ENCODE measurements at places on chromosomes 13 and 19.

DNA sequence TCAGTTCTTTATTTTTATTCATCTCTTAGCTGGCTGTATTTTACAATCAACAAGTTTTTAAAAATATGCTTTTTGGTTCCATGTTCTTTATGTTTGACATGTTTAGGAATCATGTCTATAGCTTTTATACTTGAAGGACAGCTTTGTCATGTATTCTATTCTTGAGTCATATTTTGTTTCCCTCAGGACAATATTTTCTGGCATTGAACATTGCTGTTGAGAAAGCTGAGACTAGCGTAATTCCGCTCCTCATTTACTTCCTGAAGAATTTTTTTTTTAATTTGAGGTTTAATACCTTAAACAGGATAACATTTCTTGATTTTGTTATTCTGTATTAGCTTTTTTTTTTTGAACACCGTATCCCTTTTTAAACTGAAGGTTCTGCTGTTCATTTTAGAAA lies 53.2 kb downstream of the RB1 start:
- no peak for DNase-seq

GRCh38 chr13:102677122-102677521 lies 17.7 kb downstream of the METTL21C start:
- no peak for DNase-seq

DNA sequence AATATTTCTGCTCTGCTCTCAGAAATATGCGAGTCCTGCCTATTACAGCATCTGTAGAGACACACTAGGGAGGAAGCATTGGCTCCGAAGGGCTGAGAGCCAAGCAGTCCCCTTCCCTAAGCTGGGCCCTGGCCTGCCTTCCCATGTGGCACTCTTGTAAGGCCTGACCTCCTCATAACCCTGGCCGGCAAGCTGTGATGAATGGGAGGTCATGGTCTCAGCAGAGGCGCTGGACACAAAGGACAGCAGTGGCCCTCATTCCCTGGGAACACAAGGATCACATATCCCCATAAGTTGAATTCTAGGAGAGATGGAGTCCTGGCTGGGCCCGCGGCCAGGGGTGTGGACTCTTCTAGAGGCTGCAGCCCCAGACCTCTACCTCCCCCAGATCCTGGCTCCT lies 483.3 kb downstream of the ZNF536 start:
- no peak for DNase-seq

DNA sequence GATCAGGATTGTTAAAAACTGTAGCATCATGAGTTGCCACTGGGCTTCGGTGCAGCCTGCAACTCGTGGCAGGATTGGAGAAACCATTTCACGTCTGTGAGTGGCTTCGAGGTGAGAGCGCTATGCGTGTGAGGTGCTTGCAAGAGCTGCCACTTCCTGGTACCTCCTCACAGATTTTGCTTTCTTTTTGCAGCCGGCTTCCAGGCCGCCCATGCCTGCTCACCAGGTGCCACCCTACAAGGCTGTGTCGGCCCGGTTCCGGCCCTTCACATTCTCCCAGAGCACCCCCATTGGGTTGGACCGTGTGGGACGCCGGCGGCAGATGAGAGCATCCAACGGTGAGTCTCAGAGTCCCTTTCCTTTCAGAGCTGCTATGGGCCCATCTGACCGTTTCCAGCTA lies 57.9 kb upstream of the C1QTNF9 start:
- no peak for DNase-seq

DNA sequence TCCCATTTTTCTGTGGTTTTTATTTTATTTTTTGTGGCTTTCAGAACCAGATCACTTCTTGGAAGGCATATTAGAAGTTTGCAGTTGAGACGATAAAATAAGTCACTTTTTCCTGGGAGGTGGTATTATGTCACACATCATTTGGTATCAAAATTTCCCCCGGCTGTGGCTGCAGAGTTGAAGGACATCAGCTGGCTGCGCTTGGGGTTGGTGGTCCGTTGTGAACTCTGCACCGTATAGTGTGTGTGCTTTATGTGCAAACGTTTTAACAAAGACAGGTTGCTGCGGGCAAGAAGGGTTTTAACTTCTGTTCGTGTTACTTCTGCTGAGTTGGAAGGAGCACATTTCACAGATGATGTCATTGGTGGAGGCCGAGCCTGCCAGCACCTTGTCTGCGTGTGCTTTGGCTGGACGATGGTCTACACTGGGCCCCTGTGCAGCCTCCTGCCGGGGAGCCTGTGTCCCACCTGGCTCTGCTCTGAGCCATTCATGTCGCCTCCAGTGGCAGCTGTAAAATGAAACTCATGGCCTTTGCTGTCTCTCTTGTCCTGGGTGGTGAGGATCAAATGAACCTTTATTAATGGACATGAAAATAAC lies 9.6 kb downstream of the ATP11A start:
- DNase-seq = no peak

DNA sequence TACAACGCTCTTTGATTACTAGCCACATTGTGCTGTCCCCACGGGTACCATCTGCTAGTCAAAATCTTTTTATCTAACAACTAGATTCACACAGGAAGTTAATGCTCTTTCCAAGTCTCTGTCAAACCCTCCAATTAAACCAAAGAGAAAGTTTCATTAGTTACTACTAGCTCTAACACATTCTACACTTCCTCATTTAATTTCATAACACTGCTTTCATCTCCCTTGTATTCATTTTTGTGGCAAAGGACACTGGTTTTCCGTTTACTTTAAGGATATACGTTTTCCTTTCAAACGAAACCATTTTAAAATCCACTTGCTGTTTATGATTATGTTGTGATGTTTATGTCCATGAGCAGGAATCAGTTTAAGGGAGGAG lies 5.3 kb downstream of the DYRK1B start:
- DNase-seq = no peak

GRCh38 chr13:27375686-27376326 lies 48.6 kb upstream of the GTF3A start:
- DNase-seq = no peak

DNA sequence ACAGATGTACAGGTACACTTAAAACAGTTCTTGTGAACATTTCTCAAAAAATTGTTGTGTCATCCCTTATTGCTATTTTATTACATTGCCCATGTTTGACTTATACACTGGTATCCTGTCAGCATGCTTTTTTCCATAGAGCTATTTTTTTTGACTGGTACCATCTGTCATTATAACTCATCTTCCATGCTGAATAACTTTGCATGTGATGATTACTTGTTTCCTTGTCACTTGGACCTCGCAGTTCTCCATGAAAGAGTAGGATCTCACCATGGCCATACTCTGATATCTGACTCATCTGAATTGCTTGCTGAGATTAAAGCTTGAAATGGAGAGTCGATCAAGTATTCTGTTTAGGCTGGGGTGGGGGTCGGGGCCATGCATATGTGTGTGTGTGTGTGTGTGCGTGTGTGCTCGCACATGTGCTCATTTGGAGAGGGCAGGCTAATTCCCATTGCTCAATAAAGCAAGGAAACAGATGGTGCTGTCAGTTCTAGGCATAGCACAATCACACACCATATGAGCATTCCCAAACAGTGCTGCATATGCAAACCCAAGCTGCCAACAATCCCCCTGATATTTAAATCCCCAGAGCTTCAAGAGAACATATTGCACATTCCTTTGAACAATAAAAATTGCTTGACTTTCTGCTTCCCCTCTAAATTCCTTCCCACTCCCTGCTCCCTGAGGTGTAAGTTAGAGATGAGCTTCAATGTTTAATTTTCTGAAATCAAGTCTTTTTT lies 62.9 kb downstream of the NHLRC3 start:
- DNase-seq = no peak

DNA sequence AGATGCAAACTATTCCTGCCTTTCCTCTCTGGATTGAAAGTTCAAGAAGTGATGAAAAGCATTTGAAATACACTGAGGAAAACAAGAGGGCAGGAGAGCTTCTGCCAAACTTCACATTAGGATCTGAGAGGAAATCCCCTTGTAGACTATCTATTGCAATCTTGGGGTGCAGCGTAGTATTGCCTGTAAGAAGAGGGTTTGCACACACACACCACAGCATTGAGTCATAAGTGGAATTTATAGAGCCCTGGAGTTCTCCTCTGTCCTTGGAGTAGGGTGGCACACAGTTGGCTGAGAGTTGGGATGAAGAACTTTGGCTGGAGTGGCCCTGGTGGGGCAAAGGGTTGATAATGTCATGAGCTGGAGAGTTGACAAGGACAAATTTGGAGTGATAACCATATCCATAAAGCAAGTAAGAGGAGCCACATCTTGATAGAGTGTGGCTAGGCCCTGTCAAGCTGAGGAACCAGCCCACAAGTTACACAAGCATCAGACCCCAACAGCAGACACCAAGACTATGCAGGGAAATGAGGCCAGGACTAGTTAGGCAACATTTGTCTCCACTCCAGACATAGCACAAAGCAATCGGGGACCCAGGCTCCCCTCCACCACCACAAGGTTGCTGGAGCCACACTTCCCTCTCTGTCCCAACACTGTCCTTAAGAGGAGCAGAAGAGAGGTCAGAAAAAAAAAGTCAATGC lies 520.9 kb downstream of the KLF5 start:
- DNase-seq = no peak

DNA sequence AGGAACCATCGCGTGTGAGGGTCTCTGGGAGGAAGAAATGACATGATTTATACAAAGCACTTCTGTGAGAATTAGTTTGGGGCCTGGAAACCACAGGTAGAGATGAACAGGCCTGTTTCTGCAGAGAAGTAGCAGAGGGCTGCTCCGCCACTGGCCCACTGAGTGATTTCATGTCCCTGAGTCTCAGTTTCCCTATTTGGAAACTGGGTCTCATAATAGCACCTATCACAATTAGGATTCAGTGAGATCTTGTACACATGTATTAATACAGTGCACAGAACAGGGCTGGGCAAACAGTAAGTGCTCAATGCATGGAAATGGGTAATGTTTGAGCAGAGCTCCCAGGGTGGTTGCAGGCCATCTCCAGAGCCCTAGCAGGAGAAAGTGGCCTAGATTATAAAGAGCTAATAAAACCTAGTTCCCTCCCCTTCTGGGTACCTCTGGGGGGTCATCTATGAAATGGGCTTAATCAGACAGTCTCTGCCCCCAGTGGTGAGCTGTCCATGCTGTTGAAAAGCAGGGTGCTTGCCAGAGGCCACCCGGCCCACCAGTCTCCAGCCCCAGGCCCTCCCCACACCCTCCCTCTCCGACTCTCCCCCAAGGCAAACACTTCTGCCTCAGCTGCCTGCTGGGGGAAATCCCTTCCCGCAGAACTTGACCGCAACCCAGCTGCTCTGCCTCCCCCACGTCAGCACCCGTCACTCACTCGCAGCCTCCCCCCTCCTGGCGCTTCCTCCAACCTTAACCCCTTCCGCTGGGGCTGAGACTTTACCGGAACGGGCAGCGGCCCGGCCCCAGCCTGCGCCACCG lies 4.5 kb downstream of the BCL3 start:
- peak; percentile 55 for DNase-seq

GRCh38 chr13:45915686-45916439 lies 64.3 kb upstream of the SIAH3 start:
- no peak for DNase-seq

DNA sequence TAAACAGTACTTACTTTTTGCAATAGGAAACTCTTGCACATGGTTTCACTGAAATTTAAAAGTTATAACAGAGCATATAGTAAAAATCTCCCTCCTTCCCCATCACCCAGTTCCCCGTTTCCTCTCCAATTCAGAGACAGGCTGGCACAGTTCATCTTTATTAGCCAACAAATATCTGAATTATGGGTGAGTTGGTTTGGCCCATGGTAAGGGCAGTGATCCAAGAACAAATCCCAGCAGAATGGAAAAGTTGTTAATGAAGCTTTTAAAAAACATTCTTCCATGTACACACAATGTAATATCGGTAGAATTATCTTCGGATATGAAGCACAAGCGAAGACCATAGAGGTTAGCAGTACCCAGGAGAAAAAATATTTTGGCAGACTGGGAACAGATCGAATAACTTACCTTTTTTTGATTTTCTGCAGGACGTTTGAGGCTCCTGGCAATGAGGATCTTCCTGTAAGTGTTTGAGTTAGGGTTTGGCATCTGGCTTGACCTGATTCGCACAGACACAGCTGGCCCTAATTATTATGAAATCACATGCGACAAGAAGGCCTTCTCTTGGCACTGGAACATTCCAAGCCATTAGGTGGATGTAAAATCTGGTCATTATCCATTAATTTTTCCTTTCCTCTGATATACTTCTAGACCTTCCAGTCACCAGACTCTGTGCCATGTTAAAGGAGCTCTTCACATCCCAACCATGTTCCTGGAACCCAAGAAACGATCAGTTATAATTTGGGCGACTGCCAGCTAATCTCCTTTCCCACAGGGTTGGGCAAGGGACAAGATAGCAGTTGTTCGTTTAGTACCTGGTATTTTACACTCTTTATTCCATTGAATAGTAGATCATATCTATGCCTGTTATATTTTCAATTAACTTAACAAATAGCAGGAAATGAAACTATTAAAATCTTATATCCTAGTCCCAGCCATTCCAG lies 139.4 kb upstream of the TSC22D1 start:
- DNase-seq = no peak

- DNase-seq = no peak
Measured at GRCh38 chr19:17202249-17202648, 12.9 kb upstream of the USE1 start.

GRCh38 chr13:29963089-29963488 lies 112.7 kb upstream of the UBL3 start:
- DNase-seq = no peak
